Iris pigment epithelial cell (primary cell): ENCODE measurements at places on chromosomes 16 and 17.

GRCh38 chr16:11699234-11699894 is 31.1 kb downstream of the SNN start:
- DNase-seq, result no peak

DNA sequence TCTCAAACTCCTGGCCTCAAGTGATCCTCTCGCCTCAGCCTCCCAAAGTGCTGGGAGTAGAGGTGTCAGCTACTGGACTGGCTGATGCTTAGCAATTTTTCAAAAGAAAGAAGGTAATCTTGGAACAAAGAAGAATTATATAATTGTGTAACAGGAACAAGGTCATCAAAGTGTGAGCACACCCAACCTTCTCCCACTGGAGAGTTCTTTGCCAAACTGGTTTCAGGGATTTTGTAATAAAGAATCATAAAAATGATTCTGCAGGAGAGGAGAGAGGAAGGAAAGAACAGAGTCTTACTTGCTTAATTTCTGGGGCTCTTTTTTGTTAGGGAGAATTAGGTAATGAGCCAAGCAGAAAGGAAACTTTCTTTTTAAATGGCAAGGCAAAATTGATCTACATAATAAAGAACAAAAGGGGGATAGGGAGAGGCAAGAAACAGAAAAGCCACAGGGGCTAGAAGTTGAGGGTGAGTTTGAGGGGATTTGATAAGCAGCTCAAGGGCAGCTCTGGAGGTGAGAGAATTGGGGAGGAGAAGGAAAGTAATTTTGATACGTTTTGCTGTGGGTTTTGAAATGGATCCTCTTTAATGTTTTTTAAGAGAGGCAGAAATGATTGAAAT is 21.3 kb downstream of the CHD9NB start:
- DNase-seq, result no peak

DNA sequence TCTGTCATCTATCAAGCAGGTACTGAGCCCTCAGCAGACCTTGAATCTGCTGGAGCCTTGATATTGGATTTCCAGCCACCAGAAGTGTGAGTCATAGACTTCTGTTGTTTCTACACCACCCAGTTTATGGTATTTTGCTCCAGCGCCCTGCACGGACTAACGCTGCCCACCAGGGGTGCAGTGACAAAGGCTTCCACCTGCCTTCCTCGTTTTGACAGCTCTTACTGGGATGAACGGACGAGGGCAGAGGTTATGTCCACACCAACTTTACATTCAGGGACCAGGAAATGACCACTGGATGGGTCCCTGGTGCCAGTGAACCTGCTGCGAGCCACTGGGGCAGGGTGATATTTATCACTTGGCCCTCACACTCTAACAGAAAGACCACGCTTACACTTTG is 66.6 kb upstream of the CBX4 start:
- peak; percentile 27 for DNase-seq

DNA sequence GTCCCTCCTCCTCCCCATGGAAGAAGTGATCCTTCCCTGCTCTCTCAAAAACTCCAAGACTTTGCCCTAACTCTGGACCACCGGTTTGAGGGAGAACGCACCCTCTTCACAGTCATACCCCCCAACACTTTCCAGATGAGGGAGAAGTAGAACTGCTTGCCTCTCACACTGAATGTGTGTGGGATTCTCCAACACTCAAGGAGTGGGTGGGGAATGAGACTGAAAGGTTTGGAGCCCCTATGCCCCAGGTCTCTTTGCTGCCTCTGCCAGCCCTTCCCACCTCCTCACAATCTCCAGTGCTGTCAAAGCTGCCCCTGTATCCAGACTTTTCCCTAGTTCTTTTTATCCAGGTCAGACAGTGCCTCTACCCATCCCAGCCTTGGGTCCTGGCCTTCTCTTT is 11.4 kb downstream of the HOXB4 start:
- DNase-seq, result no peak

GRCh38 chr17:47145351-47145750 is 43.7 kb downstream of the CDC27 start:
- DNase-seq, result no peak

- DNase-seq, result no peak
Observed at GRCh38 chr16:48949636-48950035, 332.0 kb downstream of the CBLN1 start.

GRCh38 chr17:81031566-81032550 is 3.1 kb upstream of the BAIAP2 start:
- no peak for DNase-seq

DNA sequence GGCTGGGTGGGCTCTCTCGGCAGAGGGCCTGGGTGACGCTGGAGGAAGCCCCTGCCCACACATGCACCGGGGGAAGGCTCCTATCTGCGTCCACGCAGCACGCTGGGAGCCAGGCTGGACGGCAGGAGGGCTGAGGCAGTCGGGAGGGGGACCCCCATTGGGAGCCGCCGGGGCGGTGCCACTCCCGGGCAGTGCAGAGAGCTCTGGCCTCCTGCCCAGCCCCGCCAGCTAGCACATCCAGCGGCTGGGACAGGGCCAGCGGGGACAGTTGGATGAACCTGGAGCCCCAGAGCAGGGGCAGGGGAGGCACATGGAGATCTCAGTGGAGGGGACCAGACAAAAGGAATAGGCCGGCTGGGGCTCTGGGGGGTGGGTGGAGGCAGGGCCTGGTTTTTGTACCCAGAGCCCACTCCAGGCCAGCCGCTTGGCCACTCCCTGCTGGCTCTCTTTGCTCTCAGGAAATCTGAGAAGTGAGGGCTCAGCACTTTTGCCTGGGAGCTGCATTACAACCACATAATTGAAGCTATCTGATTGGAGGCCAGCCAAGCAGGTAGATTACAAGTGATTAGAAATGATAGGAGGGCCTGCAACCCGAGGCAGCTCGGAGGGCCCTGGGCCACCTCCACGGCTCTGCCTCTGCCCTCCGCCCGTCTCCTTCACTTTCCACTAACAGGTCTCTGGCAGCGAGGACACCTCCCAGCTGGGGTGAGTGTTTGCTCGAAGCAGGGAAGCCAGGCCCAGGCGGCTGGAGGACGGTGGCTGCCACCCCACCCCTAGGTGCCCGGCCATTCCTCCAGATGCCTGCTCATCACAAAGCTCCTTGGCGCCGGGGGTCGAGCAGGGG is 40.1 kb downstream of the ENGASE start:
- no peak for DNase-seq

- no peak for DNase-seq
Observed at GRCh38 chr17:4109449-4109848, 33.4 kb downstream of the ZZEF1 start.

- DNase-seq, result no peak
Observed at GRCh38 chr17:17253406-17253805, 16.4 kb upstream of the FLCN start.

DNA sequence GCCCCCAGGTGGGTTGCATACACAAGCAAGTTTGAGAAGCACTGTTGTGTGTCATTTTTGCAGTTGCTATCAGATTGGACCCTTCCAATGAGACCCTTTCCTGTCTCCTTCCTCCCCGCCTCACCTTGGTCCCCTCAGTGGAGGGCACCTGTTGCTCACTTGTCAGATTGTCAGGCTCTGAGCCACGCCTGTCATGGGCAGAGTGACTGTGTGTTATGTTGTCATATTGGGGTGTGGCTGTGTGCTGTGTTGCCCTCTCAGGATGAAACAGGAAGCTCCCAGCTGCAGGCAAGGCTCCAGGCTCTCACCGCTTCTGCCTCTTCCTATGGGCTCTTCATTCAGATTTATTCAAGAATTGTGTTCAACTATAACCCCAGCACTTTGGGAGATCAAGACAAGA is 302.9 kb downstream of the CPPED1 start:
- no peak for DNase-seq

GRCh38 chr16:81447383-81448101 is 2.9 kb downstream of the CMIP start:
- DNase-seq, result peak; percentile 37

DNA sequence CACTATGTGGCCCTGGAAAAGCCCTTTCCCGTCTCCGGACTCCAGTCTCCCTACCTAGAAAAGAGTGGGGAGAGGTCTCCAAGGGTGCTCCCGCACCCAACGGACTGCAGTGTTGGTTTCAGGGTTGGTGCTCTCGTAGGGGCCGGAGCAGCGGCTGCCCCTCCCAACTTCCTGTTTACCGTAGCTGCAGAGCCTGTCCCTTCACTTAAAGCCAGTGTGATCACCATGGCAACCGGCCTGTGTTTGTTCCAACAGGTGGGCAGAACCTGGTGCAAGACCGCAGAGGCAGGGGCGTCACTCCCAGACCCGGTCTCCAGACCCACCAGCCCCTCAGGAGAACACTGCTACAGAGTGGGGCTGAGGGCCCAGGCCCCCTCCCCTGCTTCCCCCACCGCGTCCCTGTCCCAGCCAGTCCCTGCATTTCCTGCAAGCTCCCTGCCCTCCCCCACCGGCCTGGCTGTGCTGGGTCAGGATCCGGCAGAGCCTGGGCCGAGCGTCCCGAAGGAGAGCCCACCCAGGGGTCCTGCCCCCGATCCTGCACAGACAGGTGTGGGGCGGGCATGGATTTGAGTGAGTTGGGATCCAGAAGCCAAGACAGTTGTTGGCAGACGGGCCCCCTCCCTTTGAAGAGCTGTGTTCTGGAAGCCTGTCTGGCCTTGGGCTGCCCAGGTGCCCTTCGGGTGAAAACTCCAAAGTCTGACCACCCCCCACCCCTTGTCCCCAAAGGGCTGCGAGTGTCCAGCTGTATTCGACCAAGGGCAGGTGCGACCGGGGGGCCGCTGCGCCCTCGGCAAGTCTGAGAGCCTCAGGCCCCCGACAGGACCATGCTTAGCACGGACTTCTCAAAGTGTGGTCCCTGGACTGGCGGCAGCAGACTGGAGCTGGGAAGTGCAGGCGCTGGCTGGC is 1.5 kb upstream of the BAIAP3 start:
- peak; percentile 61 for DNase-seq

GRCh38 chr17:56594320-56595107 is 1.0 kb downstream of the NOG start:
- DNase-seq, result peak; percentile 26

DNA sequence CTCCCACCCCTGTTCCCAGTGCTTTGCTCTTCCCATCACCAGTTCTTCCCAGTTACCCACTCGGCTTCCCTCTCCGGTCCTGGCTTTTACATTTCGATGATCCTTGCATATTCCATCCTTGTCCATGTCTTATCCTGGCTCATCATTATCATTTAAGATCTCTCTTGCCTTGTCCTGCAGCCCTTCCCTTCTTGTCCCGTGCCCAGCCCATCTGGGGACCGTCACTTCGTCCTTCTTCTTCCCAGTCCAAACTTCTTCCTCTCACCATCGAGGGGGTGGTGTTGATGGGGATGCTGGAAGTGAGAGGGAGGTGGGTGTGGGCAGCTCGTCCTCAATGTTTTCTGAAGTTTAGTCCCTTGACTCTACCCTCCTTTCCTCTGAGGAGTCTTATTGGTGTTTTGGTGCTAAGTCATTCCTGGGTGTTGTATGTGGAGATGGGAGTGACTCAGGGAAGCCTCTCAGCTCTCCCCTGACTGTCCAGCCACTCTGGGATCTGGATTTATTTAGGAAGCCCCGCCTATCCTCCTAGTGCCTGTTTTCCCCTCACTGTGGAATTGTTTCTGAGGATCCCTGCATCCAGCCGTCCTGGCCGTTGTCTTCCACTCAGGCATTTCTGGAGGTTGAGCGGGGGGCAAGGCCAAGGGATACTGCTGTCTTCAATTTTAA is 975 bp downstream of the SNX29 start:
- DNase-seq, result peak; percentile 79

DNA sequence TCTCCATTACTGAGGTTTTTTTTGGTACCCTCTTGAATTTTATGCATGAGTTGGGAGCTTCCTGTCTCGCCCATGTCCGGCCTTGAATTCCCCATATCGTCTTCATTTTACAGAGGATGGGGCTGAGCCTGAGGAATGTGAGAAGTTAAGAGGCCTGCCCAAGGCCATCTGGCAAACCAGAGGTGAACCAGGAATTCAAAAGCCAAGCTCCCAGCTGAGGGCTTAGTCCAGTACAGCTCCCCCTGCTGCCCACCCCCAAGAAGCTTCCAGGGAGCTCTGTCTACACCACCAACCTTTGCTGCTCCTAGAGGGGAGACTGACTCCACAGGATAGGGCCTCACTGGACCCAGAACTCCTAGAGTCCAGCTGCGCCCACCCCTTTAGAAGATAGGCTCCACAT is 20.7 kb upstream of the C16orf78 start:
- DNase-seq, result peak; percentile 6

- no peak for DNase-seq
Observed at GRCh38 chr17:30957741-30958140, 13.1 kb upstream of the RNF135 start.

DNA sequence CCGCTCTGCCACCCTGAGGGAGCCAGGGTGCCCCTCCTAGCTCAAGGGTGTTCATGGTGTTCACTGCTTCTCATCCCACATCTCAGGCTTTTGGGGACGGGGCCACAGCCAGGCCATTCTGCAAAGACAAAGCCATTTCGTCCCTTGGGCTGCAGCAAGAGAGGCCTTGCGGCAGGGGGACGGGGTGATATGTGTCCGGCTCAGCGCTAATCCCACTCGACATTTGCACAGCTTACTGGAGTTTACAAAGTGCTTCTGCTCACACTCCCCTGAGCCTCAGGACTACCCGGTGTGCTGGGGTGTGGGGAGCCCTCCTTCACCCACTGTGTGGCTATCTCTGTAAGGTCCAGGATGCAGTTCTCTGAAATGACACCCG is 84.3 kb downstream of the RTN4RL1 start:
- DNase-seq, result no peak

- DNase-seq, result no peak
Observed at GRCh38 chr16:78292844-78293380, 193.5 kb downstream of the WWOX start.

DNA sequence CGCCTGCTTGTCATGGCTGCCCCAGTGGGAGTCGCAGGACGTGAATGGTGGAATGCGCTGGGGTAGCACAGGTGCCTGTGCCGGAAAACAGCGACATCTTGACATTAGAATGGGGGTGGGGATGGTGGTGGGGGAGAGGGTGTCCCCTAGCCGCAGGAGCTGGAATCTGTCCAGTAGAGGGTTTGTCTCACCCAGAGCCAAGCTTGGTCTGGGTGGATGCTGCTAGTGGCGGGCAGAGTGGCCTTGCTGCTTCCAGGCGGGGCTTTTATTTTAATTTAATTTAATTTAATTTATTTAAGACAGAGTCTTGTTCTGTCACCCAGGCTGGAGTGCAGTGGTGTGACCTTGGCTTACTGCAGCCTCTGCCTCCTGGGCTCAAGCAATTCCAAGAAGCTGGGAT is 7.7 kb downstream of the BAIAP2 start:
- DNase-seq, result no peak

DNA sequence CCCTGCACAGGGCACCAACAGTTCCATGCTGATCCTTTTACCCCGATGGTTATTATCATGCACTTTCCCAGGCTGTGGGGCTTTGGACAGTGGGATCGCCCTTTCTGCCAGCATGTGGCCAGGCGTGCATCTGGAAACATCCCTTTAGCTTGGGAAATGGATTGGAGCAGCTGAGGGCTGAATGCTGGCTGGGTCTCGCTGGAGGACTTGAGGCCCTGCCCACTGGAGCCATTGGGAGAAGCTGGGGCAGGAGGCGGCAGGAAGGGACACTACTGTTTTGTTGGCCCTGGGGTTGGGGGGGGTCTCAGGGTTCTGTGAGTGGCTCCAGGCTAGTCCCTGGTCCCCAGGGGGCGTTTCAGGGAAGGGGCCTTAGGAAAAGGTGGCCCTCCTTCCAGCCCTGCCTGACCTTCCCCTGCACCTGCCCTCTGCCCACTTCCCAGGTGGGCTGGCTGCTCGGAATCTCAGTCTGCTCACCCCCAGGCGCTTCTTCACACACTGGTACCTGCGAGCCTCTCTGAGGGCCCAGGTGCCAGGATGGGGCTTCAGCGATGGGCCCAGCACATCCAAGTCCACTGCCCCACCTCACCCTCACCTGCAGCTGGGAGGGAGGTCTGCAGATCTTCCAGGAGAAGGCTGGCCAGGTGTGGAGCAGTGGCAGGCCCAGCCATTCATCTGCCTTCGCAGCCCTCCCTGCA is 1.6 kb upstream of the ADGRG3 start:
- no peak for DNase-seq

- DNase-seq, result peak; percentile 54
Observed at GRCh38 chr16:66539623-66540469, 10.1 kb downstream of the TK2 start.

- no peak for DNase-seq
Observed at GRCh38 chr16:50778284-50779163, 36.6 kb downstream of the CYLD start.
